ENCODE measurements at places on chromosomes 5 and 9.

GRCh38 chr9:111838439-111838838 is 43.7 kb upstream of the SHOC1 start:
- DNase-seq = no peak

GRCh38 chr5:132464156-132464939 is 26.2 kb downstream of the IRF1 start:
- no peak for DNase-seq

DNA sequence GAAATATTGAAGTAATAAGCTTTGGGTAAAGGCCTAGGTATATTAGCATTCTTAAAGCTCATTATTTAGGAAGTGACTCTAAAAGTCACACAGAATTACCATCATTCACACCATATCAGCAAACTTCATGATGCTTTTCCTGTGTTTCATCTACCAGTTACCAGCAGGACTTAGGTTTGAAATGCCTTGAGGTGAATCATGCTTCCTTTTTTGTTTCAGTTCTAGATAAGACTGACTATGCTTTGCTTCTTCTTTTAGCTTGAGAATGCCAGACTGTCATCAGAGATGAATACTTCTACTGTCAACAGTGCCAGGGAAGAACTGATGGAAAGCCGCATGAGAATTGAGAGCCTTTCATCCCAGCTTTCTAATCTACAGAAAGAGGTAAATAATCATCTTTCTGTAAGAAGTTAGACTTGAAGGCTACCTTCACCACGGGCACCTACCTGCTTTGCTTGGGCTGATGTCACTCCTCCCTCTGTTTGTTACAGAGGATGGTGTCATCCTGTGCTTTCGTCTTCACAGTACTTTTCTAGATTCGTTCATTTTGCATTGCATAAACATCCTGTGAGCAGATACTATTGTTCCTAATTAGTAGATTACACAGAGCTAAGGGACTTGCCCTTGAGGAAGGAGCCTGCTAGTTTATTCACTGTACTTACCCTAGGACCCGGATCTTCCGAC is 34.7 kb downstream of the LMNB1 start:
- DNase-seq = peak; percentile 12

DNA sequence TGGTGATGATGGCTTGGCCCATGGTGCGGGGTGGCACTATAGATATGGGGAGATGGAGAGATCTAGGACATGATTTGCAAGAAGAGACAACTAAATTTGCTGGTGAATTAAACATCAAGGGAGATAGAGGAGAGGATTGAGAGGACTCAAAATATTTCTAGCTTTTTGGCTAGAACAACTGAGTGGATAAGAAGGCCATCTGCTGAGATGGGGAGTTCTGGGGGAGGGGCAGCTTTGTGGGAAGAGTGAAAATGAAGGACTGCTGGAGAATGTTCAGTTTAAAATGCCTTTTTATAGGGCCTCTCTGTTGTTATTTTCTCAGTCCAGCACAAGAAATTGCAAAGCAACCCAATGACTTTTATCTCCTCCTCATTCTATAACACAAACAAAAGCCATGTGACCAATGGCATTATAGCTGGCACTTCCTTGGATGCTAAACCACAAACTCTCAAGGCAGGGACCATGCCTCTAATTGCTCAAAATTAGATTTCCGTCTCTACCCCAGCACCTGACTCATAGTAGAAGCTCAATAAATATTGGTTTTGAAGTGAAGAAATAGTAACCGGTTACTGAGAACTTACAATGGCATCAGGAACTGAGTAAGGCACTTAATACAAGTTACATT is 29.8 kb downstream of the JAKMIP2 start:
- DNase-seq = no peak

DNA sequence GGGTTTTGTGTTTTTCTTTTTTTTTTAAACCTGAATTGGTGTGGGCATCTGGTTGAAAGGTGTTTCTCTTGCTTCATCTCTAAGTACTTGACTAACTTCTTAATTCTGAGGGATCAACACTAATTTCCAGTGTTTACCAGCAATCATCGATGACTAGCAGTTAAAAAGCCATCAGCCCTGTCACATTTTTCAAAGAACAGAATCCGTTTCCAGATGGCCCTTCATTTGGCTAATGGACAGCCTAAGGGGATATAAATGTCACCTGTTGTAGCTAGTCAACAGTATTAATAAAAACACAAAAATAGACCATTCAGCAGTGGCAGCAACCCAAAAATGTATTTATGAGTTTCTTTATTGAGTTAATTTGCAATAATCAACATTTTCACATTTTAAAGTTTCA is 1076.5 kb downstream of the MAT2B start:
- DNase-seq = no peak

GRCh38 chr5:103391659-103392058 is 133.1 kb downstream of the MACIR start:
- no peak for DNase-seq

- DNase-seq = no peak
Observed at GRCh38 chr9:93908591-93909241, 46.4 kb downstream of the BARX1 start.

DNA sequence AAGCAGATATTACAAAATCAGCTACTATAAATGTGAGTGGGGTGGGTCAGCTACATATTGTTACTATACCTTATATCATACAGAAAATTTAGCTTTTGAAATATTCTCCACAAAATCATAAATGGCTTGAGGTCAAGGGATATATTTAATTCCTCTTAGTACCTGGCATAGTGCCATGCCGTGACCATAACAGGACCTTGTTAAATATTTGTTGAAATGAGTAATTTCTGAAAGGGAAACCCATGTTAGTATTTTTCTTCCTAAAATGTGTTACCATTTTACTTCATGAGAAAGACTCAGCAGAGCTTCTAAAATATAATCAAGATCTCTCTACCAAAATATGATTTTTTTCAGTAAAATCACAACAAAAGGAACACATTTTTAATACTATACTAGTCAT is 14.8 kb downstream of the ATP10B start:
- no peak for DNase-seq

- no peak for DNase-seq
Observed at GRCh38 chr5:160233215-160233614, 3.9 kb downstream of the FABP6 start.

- no peak for DNase-seq
Observed at GRCh38 chr9:81886665-81887064, 41.6 kb upstream of the SPATA31D4 start.

DNA sequence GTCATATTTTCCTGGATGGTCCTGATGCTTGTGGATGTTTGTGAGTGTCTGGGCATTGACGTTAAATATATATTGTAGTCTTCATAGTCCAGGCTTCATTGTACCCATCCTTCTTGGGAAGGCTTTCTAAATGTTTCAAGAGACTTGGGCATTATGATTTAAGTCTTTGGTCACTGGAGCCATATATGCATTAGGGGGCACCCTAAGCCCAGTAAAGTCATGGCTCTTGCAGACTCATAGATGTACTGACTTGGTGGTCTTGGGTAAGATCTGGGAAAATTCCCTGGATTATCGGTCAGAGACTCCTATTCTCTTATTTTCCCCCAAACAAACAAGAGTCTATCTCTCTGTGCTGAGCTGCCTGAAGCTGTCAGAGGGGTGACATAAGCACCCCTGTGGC is 271.1 kb downstream of the TRIM36 start:
- DNase-seq = no peak

DNA sequence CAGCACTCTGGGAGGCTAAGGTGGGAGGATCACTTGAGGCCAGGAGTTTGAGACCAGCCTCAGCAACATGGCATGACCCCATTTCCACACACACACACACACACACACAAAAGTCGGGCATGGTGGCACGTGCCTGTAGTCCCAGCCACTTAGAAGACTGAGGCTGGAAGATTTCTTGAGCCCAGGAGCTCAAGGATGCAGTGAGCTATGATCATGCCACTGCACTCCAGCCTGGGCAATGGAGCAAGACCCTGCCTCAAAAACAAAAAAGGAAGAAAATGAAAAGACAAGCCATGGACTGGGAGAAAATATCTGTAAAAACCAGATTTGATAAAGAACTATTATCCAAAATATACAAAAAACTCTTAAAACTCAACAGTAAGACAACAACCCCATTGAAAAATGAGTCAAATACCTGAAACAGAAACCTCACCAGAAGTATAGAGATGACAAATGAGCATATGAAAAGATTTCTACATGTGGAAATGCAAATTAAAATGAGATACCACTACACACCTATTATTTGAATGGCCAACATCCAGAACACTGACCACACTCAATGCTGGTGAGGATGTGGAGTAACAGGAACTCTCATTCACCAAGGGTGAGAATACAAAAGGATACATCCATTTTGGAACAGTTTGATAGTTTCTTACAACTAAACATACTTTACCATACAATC is 24.7 kb downstream of the DNAJA1 start:
- no peak for DNase-seq

GRCh38 chr5:33905381-33905780 is 13.6 kb upstream of the ADAMTS12 start:
- no peak for DNase-seq

- no peak for DNase-seq
Observed at GRCh38 chr5:38226091-38226490, 32.3 kb upstream of the EGFLAM start.

DNA sequence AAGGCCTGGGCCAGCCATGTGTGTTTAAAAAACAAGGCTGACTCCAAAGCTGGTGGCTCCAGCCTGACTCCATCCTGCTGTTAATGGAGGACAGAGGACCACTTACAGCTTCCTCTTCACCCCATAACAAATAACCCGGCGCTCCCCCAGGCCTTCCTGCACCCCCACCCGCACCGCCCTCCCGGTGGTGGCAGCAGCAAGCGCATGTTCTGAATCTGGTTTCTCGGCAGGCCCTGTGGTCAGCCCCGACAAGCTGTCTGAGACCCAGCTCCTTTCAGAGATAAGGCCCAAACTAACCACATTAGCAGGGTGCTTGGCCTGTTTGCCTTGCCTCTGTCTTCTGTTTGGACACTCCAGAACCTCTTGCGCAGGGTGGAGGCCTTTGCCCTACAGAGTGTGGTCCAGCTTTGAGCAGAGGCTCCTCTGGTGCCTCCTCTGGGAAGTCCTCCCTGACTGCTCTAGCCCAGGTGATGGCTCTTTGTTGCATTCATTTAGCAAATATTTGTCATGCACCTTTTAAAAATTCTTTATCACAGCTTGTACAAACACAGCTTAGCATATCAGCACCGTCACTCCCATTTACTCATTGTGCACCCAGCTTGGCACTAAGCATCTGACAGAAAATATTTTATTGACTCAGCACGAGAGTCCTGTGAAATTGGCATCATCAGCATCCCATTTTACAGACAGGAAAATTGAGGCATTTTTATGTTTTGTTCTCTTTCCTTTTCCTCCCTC is 78.4 kb downstream of the NDFIP1 start:
- DNase-seq = no peak

DNA sequence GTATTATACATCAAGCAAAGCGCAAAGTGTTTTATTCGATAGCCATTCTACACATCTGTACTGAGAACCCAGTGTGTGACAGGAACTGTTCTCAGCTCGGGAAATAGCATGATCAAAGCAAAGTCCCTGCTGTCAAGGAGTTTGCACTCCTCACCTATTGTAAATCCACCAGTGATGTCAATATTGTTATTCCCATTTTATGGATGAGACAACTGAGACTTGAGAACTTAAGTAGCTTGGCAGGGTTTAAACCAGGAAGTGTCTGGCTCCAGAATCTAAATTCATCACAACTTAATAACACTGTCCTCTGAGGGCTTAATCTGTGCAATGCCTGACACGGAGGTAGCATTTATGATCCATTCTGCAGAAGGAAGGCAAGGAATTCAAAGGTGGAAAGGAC is 50.7 kb downstream of the ADAM19 start:
- DNase-seq = no peak

DNA sequence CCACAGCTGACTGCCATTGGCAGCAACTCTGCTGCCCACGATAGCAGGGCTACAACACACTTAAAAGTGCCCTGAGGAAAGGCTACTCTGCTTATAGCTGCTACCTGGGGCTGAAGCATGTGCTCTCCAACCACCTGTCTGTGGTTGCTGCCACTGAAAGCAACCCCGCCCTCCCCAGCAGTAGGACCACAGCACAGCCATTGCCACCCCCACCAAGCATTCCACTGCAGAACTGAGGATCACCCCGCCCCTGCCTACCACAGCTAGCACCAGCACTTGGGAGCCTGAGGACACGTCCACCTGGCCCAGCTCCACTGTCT is 85.8 kb downstream of the LPAR1 start:
- no peak for DNase-seq

DNA sequence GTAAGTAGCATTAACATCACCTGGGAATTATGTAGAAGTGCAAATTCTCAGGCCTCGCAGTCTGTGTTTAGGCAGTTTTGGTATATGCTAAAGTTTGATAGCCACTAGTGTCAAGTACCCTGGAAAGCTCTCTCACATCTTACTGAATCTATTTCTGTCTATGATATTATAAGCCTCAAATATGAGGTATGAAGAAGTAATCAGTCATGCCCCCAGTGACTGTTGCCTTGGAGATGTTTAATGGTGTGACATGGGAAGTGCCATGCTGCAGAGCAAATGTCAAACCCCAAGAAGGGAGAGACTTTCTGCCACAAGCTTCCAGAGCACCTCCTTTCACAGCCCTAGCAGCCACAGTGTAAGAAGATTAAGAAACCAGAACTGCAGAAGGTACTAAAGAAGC is 9.8 kb upstream of the PDE8B start:
- no peak for DNase-seq

GRCh38 chr5:157026789-157027424 is 32.0 kb downstream of the HAVCR1 start:
- no peak for DNase-seq

GRCh38 chr5:143931476-143931875 is 119.5 kb downstream of the HMHB1 start:
- DNase-seq = no peak

DNA sequence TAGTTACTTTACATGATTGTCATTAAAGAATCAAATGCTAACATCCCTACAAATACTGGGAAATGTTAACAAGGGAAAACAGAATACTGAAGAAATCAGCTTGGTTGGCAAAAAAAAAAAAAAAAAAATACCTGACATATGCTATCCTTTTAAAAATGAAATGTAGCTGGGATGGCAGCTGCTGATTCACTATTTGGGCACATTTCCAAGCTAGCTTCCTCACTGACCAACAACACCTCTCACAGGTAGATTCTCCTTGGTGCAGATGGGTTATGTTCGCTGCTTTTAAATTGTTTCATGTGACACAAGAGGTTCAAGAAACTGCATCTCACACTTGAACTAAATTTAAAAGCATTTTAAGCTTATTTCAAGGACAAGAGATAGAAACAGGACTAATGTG is 6.1 kb upstream of the PRUNE2 start:
- DNase-seq = no peak

GRCh38 chr5:18944771-18945170 is 1043.2 kb downstream of the CDH18 start:
- DNase-seq = no peak

- no peak for DNase-seq
Observed at GRCh38 chr9:97633859-97634490, 354 bp downstream of the NCBP1 start.

GRCh38 chr9:129467004-129467588 is 153.8 kb downstream of the C9orf50 start:
- DNase-seq = no peak

- no peak for DNase-seq
Observed at GRCh38 chr9:126975327-126976220, 61.0 kb downstream of the RALGPS1 start.

All from stimulated activated CD4-positive, alpha-beta T cell treated with anti-CD3 and anti-CD28 coated beads, Interleukin-1b, Interleukin-23, amount 100 ng/mL, for 24 hours (primary cell).